CD4-positive, alpha-beta T cell treated with Interferon alpha-2 for 1 hour (primary cell): ENCODE measurements at places on chromosomes 13 and 19.

DNA sequence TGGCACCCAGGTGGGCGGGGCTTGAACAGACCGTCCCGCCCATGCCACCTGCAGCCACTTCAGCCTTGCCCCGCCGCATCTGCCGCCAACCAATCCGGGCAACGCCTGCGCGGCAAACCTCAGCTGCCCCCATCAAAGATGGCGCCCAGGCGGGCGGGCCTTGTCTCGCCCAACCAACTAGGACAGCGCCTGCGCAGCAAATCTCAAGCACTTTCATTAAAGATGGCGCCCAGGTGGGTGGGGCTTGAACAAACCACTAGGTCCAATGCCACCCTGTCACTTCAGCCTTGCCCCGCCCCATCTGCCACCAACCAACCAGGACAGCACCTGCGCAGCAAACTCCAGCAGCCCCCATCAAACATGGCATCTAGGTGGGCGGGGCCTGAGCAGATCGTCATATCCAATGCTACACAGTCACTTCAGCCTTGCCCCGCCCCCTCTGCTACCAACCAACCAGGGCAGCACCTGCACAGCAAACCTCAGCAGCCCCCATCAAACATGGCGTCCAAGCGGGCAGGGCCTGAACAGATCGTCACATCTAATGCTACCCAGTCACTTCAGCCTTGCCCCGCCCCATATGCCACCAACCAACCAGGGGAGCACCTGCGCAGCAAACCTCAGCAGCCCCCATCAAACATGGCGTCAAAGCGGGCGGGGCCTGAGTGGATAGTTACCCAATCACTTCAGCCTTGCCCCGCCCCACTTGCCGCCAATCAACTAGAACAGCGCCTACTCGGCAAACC lies 1.4 kb downstream of the PEG3 start:
- DNase-seq: peak; percentile 72

- no peak for DNase-seq
Measured at GRCh38 chr13:107244241-107244640, 676.3 kb upstream of the ARGLU1 start.

DNA sequence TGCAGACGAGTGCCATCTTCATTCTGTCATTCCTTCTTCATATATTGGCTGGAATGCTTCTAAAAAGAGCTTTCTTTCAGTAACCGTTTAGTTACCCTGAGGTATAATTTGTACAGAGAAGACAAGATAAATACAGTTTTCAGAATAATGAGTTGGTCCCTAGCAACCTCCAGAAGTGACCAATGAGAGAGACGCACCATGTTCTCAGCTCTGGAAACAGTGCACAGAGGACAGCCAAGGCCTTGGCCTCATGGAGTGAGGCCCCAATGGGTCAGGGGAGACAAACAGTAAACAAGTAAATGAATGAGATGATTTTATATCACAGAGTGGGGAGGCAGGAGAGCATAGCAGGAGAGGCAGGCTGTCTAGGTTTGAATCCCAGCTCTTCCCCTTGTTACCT lies 90.7 kb downstream of the DPF1 start:
- DNase-seq: no peak

- DNase-seq: no peak
Measured at GRCh38 chr13:49836516-49836915, 44.0 kb upstream of the KPNA3 start.

GRCh38 chr13:59635589-59635988 lies 528.1 kb downstream of the DIAPH3 start:
- no peak for DNase-seq

DNA sequence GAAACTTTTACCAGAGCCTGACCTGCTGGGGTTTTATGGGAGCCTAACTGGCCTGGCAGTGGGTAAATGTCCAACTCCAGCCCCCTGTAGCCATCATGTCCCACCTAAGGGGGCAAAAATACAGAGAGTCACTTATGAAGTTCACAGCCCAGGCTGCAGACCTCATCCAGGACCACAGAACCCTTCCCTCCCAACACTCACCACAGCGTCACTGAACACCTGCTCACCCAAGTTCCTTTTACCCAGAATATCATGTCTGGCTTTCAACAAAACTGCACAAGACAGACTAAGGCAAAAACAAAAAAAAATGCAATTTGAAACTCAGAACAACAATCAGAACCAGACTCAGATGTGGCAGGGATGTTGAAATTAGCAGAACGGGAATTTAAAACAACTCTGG lies 6.4 kb downstream of the CEACAM3 start:
- DNase-seq: no peak

GRCh38 chr13:67713571-67713970 lies 483.4 kb upstream of the PCDH9 start:
- DNase-seq: no peak

GRCh38 chr13:30065181-30065580 lies 214.8 kb upstream of the UBL3 start:
- DNase-seq: no peak
